ENCODE measurements at places on chromosomes 5 and 9.

- no peak for DNase-seq
Measured at GRCh38 chr9:35488021-35488420, 1.9 kb upstream of the RUSC2 start.

- no peak for DNase-seq
Measured at GRCh38 chr5:59356813-59357380, 536.6 kb downstream of the PDE4D start.

DNA sequence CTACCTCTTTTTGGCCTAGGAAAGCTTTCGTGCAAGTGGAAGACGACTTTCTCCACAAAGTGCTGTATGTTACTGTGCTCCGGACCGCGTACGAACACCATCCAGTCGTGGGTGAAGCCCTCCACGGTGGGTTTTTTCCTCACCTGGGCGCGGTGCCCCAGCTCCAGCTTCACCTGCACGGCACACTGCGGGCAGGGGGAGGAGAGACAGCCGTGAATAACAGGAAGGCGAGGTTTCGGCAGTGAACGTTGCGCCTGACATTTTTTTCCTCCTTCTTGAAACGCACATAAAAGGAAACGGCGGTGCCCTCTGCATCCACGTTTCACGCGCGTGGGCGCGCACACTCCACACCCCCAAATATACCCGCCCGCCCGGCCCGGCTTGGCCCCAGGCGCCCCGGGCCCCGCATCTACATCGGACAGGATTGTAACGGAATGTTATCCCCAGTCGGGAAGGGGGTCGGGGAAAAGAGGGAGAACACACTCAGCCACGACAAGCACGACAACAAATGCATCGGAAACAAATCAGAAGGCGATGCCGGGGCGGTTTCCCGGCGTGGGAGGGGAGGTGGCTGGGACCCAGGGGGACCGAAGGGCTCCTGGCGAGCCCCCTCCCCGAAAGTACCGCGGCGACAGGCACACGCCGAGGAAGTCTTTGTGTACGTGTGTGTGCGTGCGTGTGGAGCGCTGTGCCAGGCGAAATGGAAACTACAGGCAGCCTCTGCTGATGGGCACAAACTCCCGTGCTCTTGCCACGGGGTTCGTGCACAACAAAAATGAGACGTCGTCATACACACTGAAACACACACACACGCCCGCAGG, 1.4 kb downstream of the MLLT3 start:
- no peak for DNase-seq

DNA sequence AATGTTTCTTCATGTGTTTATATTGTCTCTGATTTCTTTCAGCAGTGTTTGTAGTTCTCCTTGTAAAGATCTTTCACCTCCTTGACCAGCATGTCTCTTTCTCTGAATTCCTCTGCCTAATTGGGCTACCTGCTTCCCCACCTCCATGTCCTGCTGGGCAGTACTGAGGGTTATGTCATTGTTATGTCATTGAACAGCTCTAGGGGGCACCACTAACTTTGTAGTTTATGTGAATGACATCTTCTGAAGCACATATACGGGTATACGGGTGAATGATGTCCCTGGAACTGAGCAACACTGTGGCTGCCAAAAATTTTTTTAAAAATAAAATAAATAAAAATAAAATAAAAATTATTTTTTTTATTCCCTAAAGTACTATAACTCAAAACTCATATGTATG, 16.9 kb upstream of the SNCAIP start:
- DNase-seq = no peak

DNA sequence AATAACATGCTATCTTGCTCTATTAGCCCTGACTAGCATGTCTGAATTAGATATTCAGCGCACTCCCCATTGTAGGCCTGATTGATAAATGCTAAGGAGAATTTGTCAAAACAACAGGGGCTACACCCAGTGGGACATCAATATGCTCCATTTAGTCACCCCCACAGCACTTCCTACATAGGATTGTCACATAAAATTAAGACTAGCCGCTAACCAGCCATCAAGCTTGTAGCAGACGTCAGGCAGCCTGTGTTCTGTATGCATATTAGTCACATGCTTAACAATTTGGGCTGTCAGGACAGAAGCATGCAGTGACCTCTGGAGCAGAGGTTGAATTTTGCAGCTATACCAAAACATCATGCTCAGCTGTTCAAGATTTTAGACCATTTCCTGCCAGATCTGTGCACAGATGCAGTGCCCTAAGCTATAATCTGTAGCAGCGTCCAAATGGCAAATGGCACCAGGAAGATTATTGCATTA, 197.4 kb upstream of the ISL1 start:
- DNase-seq = no peak

DNA sequence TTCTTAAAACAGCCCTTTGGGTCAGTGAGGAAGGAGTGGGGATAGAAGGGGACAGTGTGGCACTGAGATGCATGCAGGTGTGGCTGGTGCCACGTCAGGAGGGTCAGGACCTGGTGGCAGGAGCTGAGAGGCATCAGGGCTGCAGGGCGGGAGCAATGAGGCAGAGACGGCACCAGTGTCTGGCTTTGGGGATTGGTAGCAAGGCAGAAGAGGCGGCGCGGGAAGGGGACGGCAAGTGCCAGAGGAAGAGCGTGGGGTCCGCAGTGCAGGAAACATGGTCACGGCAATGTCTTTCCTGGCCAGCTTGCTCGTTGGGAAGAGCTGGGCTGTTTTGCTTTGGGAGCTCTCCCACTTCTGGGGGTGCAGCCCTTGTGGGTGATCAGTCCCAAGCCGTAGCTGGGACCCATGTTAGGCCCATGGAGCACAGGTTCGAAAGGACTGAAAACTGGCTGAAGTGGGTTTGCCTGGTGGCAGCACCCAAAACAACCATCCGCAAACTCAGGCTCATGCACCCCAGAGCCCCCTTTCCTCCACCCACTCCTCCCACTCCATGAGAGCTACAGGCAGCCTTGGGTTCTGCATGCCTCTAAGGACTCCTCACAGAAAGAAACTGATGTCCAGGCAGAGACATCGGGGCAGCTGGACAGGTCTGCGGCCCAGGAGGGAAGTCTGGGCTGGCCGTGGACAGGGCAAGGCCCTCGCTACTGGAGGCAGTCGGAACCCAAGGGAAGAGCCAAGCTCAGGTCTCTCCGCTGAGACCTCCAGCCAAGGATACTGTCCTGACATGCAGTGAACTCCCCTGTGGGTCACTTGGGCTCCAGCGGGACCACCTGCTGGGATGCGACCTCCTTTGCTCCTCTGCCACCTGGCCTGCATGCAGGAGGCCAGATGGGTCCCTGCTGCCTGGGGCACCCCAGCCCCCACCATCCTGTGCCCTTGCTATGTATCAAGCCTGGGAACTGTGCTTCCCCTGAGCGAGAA, 104.4 kb downstream of the ZNF354C start:
- DNase-seq = no peak

GRCh38 chr5:161085056-161085455, 233.0 kb upstream of the ATP10B start:
- DNase-seq = no peak
